ENCODE measurements at places on chromosomes 13 and 19.

GRCh38 chr13:41199079-41199478 lies 4.7 kb upstream of the KBTBD7 start:
- DNase-seq: no peak

DNA sequence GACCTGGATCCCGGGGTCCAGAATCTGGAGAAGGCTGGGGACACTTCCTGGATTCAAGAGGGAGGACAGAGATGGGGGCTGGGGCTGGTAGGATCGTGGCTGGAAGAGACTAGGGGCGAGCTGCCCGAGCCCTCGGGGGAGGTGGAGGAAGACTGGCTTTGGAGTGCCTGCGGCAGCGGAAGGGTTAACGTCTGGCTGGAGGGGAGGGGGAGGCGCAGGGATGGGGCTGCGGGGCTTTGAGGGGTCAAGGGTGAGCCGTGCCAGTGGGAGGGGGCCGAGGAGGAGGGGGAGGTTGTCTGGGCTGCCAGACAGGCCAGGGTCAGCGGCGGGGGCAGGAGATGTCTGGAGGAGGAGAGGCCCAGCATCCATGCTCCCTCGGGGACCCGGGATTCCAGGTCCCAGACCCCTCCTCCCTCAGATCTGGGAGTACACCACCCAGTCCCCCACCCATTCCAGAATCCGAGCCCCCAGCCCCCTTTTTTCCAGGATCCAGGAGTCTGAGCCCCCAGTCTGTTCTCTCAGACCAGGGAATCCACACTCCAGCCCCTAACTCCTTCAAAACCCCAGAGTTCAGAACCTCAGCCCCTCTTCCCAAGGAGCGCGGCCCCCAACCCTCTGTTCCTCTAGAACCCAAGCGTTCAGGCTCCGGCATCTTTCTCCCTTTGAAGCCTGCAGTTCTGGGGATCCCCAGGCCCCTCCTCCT lies 3.2 kb upstream of the SPACA6 start:
- peak; percentile 37 for DNase-seq

DNA sequence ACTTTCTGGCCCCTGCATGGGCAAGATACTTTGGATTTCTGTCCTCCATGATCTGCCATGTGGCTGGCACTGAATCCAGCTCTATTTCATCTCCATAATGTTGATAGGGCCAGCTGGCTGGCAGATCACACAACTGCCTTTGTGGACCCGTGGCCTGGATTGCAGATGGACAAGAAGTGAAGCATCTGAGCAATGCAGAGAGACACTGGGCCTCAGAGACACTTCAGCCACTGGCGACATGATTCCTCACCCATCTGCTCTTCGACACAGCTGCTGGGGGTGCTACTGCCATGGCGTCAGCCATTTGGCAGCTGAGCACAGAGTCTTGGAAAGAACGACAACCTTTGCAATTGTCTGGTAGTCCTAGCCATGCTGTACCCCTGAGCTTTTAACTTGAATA lies 79.5 kb upstream of the MYO16 start:
- no peak for DNase-seq

DNA sequence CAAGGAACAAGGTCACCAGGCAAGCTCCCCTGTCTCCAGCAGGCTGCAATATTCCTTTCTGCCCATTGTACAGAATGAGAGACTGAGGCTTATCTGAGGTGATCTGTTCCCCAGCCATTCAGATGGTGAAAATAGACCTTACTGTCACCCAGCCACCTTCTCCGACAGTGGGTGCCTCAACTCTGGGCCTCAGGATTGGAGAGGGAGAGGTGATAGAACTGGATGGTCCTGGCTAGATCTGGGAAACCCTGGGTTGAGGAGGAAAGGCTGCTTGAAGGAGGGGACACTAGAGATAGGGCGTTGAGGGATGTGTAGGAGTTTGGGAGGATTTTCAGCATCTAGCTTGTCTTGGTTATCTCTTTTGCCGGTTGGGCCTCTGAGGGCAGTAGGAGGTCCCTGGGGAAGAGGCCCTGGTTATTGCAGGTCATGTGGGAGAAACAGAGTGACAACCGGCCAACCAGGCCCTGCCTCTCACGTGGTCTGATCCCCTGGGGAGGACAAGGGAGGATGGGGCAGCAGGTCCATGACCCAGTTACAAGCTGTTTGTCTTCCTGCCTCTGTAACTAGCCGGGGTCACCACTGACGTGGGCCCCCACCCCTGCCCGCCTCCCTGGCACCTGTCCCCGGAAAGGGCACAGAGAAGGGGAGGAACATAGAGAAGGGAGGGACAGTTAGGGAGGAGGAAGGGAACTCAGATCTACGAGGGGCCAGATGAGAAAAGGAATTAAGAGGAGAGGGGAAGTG lies 8.2 kb downstream of the NFIC start:
- DNase-seq: no peak

DNA sequence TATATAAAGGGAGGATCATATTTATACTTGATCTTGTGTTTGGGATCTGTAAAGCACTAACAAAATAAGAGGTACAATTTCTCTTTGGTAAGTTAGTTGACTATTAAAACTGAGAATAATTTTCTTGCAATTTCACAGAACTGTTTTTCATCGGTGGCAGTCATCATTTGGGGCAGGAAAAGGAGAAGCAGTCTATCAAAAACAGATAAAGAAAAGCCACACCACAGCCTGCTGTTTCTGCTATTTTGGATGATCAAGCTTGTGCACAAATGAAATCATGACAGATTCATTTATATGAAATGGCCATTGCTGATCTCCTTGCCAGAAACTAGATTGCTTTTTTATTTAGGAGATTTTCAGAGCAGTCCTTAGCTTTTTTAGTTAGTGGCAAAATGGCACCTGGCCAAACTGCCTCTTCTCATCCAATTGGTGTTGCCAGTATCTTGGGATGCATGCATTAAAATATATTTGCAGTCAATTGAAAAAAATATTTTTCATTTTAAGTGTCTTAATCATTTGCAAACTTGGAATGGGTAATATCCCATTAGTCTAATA lies 326.0 kb downstream of the HS6ST3 start:
- no peak for DNase-seq

DNA sequence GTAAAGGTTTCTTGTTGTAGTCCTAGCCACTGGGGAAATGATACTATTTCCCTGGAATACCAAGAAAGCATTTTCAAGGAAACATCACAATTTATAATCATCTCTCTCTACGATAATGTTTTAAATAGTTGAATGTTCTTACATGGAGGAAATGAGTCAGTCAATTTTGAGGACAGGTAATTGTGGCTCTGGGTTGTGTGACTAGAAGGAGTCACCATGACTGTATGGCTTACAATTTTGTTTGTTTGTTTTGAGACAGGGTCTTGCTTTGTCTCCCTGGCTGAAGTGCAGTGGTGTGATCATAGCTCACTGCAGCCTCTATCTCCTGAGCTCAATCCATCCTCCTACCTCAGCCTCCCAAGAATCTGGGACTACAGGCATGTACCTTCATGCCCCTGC lies 47.4 kb downstream of the COG3 start:
- peak; percentile 21 for DNase-seq

DNA sequence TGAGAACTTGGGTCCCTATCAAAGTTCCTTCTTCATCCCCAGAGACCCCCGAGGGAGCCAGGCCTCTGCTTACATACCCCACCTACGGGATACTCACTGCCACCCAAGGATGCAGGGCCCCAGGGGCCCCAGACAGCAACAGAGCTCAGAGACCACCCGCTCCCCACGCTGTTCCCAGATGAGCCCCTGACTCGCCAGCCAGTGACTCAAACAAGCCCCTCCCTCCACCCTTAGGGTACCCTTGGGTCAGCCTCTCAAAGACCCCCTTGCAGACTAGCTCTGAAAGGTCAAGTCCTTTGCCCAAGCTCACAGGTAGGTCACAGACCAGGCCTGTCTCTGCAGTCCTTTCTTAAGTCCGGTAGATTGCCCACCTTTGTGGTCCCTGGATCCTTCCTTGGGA lies 45.7 kb downstream of the CD320 start:
- DNase-seq: no peak

GRCh38 chr19:18251587-18252369 lies 22.5 kb downstream of the IQCN start:
- DNase-seq: peak; percentile 70

DNA sequence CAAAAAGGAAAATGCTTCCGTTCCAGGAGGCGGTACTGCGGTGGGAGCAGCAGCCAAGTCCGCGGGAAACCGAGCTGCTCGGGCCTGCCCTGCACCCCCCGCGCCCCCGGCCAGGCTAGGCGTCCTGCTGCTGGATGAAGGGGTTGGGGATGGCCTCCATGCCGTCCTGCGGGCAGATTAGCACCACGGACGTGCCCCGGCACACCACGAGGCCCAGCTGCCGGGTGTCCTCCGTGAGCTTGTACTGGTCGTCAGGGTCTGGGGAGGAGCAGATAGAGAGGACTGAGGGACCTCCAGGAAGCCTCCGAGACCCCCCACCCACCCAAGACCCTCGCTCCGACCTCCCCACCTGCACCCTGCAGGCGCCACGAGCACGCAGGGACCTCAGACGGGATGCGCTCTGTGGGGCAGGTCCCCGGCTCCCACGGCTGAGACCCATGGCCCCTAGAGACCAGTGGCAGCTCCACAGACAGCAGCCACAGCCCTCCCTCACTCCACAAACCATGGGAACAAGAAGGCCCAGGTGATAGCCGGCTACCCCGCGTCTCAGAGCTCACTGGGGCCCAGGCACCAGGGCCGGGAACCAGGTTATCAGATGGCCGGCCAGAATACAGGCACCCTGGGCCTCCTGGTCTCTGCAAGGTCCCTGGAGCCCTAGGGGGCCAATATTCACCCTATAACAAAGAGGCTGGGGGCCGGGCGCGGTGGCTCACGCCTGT lies 6.7 kb downstream of the LSM7 start:
- no peak for DNase-seq

GRCh38 chr19:6423499-6424194 lies 964 bp downstream of the KHSRP start:
- DNase-seq: peak; percentile 57

DNA sequence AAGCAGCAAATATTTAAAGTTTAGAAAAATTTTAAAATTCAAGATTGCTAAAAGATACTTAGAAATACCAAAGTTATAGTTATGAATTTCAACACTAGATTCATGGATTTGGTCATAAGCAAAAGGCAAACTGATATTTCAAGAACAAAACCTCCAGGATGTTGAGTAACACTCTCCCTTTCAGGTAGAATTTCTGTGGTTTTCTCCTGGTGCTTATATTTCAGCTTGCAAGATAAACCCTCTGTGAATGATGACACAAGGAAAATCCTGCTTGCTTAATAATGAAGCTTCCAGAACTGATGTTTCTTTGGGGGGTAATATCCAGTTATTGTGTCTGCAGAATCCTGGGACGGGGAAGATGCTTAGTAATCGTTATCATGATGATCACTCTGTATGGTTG lies 320.3 kb upstream of the EDNRB start:
- DNase-seq: no peak

- DNase-seq: no peak
Observed at GRCh38 chr19:48964205-48965039, 687 bp upstream of the FTL start.

DNA sequence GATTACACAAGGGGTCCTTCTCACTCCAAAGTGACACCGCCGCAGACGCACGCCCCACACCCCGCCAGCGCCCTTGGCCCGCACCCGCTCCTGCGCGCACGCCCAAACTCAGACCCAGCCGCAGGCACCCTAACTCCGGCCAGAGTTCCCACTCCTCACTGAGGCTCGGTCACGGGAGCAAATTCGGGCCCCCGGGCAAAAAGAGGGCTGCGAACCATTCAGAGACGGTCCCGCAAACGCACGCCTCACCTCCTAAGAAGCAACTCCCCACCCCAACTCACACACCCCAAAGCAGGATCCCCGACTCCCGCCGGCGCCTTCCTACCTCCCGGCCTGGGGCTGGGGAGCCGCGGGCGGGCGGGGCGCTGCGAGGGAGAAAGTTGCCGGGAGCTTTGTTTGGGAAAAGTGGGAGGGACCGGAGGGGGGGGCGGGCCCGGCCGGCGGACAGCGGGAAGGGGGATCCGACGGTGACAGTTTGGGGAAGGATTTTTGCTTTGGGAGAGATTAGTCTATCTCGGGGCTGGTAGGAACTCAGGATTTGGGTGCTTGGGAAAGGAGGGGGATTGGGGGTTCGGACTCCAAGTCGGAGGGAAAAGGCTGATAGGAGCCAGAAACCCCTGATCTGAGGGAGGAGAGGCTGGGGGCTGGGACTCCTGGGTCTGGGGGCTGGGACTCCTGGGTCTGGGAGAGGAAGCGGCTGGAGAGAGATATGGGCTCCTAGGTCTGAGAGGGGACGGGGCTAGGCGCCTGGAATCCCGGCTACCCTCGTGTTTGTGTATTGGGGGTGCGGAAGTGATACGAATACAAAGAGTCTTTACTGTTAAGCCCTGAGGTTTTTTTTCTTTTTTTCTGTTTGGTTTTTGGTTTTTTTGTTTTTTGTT lies at the start of gene TEAD2:
TSS of gene TEAD2 (minus strand) at position 369 of the 881 bp plus-strand sequence. CDS start 2,341 bp downstream, outside the sequence.
- DNase-seq: peak; percentile 63

GRCh38 chr13:98508685-98509084 lies 68.2 kb downstream of the STK24 start:
- DNase-seq: no peak

DNA sequence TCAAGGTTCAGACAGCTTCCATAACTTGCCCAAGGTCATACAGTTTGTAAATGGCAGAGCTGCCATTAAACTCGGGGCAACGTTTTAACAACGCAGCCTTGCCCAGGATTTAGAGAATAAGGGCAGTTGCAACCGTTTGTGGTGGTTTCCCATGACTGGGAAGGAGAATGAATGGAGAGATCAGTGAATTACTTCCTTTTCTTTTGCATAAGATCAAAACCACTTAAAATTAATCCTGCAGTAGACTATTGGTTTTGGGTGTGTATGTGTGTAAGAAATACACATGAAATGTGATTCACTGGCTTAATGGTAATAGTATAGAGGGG lies 179.1 kb upstream of the MIR17HG start:
- DNase-seq: no peak

DNA sequence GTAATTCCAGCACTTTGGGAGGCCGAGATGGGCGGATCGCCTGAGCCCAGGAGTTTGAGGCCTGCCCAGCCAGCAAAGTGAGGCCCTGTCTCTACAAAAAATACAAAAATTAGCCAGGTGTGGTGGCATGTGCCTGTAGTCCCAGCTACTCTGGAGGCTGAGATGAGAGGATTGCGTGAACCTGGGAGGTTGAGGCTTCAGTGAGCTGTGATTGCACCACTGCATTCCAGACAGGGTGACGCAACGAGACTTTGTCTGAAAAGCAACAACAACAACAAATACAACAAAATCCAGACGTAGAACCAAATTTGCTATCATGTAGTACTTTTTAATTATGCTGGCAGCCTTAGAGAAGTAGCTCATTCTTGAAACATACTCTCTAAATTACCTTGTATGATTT lies 277.1 kb downstream of the KLF5 start:
- no peak for DNase-seq

DNA sequence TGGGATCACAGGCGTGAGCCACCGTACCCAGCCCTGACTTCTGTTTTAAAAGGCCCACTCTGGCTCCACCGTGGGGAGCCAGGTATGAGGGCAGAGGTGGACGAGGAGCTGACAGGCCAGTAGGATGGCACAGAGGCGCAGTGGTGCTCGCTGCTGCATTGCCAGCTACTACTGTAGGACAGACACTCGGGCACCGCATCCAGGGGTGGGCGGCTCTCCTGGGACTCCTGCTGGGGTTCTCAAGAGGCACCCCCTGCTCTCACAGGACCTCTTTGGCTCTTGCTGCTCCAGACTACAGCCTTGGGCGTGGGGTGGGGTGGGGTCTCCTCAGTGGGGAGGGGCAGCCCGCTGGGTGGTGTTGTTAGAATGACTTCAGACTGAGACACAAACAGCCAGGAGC lies 53.4 kb downstream of the LATS2 start:
- no peak for DNase-seq
